ENCODE measurements at places on chromosomes 3 and 15.

- no peak for DNase-seq
These were observed 216.7 kb downstream of the ABHD5 start for GRCh38 chr3:43907508-43907858.

DNA sequence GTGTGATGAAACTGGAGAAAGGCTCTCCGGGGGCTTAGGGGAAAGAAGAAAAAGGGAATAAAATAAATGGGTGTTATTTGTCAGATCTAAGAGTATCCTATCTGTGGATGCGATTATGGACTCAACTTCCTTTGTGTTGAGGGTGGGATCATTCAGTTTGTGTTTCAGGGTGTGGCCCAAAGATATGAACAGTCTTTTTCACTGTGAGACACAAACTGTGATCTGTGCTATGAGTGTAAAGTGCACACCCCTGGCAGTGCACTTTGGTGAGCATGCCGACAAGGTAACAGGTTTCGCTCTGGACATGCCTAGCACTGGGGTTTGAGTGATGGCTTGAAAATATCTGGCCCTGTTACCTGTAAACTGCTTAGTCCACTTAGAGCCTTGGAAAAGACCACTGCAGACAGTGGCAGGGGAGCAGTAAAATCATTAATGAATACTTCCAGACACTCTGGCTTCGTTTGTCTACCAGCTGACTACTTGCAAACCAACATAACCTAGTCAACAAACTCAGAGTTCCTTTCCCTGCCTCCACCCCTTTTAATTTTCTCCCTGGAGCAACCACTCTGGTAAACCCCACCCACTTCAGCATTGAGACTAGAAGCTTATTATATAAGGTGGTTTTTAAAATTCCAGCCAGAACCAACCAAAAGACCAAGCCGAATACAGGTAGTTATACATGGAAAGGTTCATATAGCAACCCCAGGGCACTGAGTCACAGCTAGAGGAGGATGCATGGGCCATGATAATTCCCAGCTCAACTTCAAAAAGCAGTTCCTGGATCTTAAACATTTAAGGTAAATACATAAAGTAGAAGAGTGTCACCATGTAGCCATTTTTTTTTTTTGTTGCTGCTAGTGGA lies 55.1 kb downstream of the TAMM41 start:
- no peak for DNase-seq

- no peak for DNase-seq
These were observed 30.5 kb upstream of the PRSS50 start for GRCh38 chr3:46748170-46748569.

DNA sequence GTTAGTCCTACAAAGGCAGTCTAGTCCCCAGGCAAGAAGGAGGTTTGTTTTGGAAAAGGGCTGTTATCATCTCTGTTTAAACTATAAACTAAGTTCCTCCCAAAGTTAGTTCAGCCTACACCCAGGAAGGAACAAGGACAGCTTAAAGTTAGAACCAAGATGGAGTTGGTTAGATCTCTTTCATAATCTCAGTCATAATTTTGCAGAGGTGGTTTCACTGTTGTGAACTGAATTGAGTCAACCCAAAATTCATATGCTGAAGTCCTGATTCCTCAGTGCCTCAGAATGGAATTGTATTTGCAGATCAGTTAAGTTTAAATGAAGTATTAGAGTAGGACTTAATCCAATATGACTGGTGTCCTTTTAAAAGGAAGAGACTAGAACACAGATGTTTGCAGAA lies 101.0 kb upstream of the C3orf80 start:
- DNase-seq = no peak

- DNase-seq = no peak
These were observed 550.4 kb upstream of the ARPP21 start for GRCh38 chr3:35088943-35089342.

DNA sequence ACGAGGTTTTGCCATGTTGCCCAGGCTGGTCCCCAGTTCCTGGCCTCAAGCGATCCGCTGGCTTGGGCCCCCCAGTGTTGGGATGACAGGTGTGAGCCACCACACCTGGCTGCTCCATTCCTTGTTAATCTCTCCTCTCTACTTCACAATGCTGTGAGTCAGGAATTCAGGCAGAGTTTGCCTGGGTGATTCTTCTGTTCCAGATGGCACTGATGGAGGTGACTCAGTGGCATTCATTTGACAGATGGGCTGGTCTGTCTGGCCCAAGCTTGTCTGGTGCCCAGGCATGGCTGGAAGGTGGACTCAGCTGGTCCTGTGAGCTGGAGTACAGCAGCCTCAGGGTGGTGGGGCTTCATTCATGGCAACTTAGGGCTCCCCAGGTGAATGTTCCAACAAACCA lies 43.2 kb downstream of the SLC6A20 start:
- no peak for DNase-seq

GRCh38 chr3:50226888-50227389 lies 9.1 kb upstream of the GNAI2 start:
- peak; percentile 88 for DNase-seq

DNA sequence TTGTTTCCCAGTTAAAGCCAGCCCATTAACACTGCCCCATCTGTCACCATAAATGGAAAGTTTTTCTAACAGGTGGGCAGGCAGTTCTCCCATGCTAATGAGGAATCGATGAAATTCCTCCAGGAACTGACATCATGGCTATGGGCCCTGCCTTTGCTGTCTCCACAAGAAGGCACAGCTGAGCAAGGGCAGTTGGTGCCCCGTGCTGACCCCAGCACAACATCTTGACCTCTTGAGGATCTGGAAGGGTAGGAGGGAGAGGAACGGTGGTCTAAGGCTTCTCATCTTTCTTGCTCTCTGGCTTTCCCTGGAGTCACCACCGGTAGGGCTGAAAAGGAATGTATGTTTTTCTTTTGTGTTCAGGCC lies 46.7 kb downstream of the CHCHD6 start:
- peak; percentile 39 for DNase-seq

- no peak for DNase-seq
These were observed 56.5 kb upstream of the STT3B start for GRCh38 chr3:31476209-31476608.

DNA sequence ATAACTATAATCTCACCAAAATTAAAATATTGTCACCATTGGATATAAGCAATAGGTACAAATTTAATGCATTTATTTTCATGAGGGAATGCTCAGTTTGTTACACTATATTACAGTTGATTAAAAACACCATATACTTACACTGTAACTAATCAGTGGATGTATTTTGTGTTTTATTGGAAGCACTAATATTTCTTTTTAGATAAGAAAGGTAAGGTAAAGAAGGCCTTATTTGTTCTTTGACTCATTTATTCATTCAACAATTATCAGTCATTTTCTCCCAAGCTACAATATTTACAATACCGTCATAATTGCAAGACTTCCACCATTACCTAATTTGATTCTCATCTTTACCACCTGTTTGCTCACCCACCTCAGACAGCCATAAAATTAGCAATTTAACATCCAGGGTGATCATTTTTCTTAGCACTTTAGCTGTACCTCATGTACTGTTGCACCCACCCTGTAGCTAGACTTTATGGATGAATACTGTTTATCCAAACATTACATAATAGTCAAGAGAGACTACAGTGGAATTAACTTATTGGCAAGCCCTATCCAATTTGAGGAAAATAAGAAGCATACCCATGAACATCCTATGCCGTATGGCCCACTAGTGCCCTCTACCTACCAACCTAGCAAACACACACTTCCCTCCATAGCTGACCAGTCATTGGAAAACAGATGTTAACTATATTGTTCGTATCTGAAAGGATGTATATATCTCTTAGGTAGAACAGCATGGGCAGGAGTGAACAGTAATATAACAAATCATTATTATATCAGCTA lies 229.6 kb downstream of the BBX start:
- DNase-seq = peak; percentile 34

DNA sequence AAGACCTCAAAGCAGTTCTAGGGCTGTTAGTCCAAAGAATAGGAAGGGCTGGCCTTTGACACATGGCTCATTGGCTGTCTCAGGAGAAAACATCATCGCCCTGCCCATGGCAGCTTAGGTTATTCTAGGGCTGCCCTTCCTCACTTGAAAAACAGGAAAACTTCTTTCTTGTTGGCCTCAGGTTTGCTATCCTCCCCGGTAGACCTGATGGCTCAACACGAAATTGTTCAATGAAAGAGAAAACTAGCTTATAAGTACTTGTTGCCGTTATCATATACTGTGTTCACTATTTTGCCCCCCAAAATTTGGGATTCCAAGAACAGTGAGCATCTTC lies 602 bp upstream of the SLTM start:
- no peak for DNase-seq

DNA sequence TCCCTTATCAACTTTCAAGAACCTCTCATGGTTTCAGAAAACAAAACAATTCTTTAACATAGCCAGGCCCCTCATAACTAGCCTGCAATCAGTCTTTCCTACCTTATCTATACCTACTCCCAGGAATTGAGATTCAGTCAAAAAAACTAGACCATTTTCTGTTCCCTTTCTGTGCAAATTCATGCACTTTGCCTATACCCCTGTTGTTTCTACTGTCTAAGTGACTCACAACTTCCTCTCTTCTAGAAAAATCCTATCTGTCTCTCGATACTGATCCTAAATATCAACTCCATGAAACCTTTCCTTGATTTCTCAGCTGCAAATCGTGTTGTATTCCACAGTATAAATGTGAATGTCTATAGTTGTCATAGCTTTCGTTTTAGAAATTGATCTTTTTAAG lies 10.9 kb upstream of the IL1RAP start:
- DNase-seq = no peak

- DNase-seq = no peak
These were observed 172.1 kb upstream of the COL8A1 start for GRCh38 chr3:99466331-99466730.

- peak; percentile 75 for DNase-seq
These were observed 42.8 kb downstream of the NR2C2 start for GRCh38 chr3:14989943-14990779.

- DNase-seq = no peak
These were observed 142.7 kb upstream of the IGF1R start for GRCh38 chr15:98505611-98506031.

- DNase-seq = no peak
These were observed 136.9 kb downstream of the HCN4 start for GRCh38 chr15:73231661-73232419.

DNA sequence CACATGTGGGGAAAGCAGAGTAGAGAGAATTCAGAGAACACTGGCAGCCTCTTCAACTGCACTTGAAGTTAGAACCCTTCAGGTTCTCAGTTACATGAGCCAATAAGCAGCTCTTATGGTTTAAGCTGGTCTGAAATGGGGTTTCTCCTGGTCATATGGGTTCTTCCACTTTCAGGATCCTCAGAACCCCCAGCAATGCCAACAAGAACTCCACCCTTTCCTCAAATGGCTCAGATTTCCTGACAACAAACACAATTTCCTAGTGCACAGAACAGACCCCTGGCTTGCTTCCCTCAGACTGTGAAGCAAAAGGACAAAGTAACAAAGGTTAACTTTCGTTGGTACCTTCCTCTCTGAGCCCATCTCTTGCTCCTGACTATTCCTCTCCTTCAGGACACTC lies 23.9 kb upstream of the FRMD4B start:
- DNase-seq = no peak

GRCh38 chr3:139187648-139188047 lies 143.0 kb upstream of the PRR23C start:
- no peak for DNase-seq

DNA sequence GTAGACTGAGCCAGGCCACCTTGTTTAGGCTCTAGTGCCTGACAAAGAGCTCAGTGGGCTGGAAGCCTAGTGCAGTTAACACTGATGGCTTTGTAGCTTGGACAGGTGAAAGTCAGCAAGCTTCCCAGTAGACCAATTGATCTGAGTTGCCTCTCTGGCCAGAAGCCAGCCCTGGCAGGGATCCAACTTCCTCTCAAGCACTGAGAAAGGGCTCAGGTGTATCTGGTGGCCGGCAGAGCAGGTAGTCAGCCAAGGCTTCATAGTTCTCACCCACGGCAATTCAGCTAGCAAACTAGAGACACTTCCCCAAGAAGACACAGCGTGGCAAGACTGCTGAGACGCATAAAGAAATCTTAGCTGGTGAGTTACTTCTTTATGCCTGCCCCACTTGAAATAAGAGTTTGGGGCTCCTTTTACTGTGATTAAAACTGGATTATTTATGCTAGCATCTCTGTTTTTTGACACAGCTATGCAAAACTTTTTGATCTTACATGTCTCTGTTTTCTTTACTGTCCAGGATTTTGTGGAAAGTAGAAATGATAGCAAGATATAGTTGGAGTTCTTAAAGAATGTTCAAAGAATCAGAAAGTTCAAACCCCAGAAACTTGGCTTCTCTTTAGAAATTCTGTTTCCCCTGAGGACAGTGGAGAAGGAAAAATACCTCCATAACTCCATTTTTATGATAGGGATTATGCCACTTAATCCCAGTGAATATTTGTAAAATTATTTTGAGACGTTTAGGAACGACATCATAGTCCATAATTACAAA lies 8.4 kb upstream of the CA12 start:
- no peak for DNase-seq

DNA sequence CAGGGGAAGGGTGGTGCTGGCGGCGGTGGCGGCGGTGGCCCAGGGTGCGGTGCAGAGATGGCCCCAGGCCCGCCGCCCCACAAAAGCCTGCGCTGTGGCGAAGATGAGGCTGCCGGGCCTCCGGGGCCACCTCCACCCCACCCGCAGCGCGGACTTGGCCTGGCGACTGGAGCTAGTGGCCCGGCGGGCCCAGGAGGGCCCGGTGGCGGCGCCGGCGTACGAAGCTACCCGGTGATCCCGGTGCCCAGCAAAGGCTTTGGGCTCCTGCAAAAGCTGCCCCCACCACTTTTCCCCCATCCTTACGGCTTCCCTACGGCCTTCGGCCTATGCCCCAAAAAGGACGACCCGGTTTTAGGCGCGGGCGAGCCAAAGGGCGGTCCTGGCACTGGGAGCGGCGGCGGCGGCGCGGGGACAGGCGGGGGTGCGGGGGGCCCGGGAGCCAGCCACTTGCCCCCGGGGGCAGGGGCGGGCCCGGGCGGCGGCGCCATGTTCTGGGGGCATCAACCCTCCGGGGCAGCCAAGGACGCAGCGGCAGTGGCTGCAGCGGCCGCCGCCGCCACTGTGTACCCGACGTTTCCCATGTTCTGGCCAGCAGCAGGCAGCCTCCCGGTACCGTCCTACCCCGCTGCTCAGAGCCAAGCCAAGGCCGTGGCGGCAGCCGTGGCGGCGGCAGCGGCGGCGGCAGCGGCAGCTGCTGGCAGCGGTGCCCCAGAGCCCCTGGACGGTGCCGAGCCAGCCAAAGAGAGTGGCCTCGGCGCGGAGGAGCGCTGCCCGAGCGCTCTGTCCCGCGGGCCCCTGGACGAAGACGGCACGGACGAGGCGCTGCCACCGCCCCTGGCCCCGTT lies 1.6 kb downstream of the SKOR1 start:
- peak; percentile 30 for DNase-seq
